ENCODE measurements at places on chromosomes 4 and X. TPM values are rescaled to one million over a fixed set of nuclear protein-coding genes. Genes with fewer than 3 reads are reported as not detected.
A peak's percentile ranks its signal among the peaks of the same experiment; 100 is the strongest.

KIF4A gene
- 4.3 TPM for total RNA-seq

GLUD2 gene
- 0.63 TPM for total RNA-seq

CT47B1 gene
- total RNA-seq, result not detected

APLN gene
- 13.9 TPM for total RNA-seq

NEUROG2 gene
- total RNA-seq, result not detected

AFF2 gene
- 0.25 TPM for total RNA-seq

DNA sequence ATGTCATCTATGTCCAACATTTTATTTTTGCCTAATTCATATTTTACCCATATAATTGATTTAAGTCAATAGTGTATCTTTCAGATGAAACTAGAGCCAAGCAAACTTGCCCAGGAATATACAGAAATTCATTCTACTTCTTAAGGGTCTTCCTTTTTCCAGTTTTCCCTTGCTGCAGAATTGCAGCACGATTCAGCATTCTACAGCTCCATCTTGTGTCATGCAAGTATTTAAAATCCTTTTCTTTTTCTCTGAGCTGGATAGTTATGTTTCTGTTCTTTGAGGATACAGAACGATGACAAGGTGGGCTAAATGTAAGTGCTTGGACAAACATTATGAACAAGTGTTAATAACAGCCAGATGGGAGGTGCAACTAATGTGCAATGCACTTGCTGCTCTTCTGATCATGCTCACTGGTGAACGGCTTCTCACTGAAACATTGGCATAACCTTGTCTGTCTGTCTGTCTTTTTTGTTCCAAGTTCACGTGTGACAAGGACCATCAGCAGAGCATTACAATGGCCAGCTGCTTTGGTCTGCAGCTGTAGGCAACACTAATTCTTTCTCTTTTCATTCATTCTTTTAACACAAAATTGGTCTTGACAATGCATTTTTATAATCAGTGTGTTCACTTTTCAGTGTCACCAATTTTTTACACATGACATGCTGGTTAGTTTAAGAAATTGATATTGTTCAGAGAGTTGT lies 1821.7 kb downstream of the ARAP2 start:
- DNase-seq, result no peak

DNA sequence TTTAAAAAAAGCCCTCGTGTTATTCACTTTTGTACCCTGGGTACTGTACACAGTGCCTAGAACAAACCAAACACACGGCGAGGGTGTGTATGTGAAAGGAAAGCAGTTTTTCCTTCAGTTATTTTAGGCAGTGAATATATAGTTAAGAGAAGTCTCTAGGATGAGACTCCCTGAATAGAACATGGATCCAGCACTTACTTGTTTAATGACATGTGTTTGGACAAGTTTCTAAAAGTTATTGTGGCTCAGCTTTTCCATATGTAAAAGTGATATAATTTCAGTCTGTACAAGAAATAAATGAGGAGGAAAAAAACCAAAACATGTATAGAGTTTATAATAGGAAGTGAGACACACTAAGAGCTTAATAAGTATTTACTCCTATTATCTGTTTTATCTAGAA lies 273.2 kb downstream of the ADGRL3 start:
- DNase-seq, result no peak

GRCh38 chr4:119206178-119206577 lies 6.3 kb upstream of the USP53 start:
- DNase-seq, result no peak

- DNase-seq, result no peak
These were observed 73.0 kb downstream of the AFF1 start for GRCh38 chr4:87007528-87008446.

DNA sequence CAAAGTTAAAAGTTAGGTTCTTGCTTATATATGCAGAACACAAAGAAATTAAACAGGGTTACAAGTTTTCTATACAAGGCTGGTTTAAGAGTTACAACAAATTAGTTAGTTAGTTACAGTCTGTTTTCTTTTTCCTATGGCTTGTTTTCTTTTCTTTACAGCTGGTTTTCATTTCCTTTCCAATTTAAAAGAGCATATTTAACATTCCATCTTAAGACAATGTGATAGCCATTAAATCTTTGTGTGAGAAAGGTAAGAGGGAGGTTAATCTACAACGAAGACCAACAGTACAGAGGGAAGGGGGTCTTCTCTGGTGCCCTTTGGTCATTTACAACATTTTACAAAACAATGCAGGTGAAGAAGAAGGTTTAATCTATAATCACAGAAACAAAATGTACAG lies 290.6 kb downstream of the ZNF674 start:
- DNase-seq, result no peak

DNA sequence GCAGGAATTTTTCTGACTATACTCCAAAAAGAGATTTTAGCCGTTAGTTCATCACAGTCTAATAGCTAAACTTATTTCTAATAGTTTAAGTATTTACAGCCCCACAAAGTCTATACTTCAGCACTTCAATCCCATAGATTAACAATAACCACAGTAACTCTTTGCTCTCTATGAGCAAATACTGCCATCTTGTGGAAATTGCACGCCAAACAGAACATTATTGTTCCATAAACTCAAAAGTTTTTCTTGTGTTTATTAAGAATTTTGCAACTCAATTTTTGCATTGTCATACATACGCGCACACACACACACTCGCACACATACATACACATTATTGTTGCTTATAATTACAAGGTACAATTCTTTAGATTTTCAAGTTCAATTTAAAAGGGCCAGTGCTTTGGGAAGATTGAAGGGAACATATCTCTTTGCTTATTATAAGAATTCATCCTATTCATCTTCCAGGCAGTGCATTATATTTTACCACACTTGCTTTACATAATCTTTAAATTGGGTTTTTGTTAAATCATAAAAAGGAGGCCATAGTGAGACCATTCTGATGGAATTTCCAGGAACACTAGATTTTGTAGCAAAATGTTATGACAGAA lies 63.8 kb upstream of the ATOH1 start:
- DNase-seq, result peak; percentile 12

DNA sequence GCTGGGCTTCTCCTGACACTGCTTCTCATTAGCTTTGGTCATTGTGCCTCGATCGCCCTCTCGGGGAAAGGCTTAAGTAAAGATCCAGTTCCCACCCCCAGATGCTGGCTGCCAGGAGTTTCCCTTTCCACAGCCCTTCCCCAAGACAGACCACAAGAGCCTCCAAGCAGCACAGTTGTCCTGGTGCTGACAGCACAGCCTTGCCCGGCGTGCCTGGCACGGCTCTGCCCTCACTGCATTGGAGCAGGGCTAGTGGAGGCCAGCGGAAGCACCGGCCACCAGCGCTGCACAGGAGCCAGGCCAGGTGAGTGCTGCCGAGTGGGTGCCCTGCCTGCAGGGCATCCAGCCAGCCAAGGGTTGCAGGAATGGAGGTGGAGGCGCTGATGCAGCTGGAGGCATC lies 9.7 kb upstream of the MSANTD1 start:
- DNase-seq, result no peak

- no peak for DNase-seq
These were observed 23.7 kb upstream of the LRAT start for GRCh38 chr4:154720123-154720522.

DNA sequence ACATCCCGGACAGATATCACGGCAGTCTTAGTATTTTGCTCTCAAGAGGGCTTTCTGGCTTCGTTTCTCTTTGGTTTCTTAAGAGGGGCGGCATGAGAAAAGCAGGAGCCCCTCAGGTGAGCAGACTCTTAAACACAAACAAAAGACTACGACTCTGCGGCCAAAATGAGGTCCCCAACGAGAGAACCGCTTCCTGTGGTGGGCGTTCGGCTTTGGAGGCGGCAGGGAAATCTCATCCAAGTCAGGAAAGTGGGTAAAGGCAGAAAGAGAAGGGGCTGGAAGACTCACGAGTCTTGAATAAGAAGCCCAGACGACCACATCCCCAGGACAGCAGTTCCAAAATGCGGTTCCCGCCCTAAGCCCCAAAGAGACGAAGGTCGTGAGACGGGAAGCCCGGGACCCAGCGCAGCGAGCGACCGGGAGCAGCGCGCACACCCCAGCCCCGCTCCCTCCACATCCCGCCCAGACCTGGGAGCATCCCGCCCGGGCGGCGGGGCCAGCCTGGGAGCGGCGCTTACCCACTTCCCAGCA lies 409 bp downstream of the UGDH start:
- no peak for DNase-seq

DNA sequence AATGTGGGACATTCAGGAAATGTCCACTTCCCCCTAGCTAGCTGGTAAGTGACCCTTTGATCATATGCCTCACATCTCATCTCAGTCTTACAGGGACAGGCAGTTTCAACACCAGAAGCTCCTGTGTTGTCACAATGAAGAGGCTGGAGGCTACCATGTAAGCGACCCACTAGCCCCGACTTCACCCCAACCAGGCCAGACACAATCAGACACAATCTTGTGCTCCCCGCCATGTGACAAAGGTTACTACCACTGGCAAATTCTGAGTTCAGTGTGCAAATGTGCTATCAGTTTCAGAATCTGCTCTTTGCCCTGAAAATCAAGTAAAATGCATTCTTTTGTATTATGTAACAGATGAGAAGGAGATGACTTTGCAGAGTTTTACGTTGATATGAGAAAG lies 56.9 kb upstream of the STS start:
- DNase-seq, result peak; percentile 41
